ENCODE measurements at places on chromosomes 12 and 14.

DNA sequence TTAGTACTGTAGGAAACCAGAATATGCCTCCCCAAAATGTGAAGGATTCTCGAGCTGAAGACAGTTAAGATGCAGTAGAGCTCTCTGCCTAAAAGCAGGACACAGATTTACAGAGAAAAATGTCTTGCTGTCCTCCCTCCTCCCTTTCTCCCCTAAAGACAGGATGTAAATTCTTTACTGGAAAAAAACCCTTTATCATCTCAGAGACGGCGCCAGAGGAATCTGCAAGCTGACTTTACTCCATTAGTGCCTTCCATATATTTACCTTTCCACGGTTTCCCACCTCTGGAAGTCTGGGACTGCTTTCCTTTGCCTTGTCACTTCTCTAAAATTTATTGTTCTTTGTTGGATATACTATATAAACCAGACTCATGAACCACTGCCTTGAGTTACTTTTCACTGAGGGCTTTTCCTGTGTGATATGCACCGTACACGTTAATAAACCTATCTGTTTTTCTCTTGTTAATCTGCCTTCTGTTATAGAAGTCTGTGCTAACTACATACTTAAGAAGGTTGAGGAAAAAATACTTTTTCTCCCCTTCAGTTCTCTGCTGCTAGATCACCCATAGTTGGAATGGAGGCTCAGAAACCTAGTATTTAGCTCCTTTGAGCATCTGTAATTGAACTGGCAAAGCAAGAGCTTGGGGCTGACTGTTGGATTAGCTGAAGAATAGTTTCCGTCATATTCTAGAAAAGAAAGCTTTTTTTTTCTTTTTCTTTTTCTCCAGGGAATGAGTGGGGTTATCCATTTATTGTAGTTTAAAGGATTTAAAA, 99.9 kb downstream of the RAD51B start:
- no peak for DNase-seq

DNA sequence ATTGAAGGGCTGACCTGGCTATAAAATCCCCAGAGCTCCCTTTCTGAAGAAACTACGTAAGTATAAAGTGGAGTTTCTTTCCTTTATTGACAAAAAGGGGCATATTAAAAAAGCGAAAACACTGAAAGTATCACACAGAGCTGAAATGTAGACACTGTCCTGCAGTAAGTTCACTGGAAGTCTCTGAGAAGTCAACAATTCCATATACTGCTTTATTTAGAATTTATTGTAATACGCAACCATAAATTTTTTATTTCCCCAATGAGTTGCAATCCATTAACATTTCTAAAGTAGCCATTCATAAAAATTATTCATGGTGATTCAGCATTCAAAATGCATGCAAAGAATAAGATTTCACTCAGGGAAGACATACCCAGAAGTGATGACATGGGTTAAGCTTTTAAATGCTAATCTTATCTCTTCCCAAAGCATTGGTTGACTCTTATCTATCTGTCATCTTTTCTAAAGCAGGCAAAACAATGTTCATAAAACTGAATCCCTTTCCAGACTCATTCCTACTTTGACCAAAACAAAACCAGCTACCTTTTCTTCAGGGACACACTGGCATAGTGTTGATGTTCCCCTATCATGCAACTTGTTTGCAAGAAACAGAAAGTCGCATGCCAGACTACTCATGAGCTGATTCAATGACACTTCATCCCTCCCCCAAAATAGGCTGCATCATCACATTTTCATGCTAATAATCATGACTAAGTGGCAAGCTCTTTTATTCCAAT, 17.3 kb downstream of the KITLG start:
- no peak for DNase-seq

DNA sequence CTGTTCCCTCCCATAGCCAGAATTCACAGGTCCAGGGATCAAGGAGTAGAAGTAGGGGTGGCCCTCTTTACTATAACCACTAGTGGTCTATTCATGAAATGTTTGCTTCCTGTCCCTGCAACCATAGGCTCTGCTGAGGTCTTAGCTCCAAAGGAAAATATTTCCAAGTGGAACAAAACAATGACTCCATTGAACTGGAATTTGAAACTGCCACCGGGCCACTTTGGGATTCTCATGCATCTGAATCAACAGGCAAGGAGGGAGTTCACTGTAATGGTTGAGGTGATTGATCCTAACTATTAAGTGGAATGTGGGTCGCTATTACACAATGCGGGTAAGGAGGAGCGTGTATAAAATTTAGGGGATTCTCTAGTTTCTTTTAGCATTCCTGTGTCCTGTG, 197.0 kb downstream of the ETNK1 start:
- no peak for DNase-seq

GRCh38 chr14:62381311-62382070, 619.3 kb downstream of the SNAPC1 start:
- DNase-seq: no peak

DNA sequence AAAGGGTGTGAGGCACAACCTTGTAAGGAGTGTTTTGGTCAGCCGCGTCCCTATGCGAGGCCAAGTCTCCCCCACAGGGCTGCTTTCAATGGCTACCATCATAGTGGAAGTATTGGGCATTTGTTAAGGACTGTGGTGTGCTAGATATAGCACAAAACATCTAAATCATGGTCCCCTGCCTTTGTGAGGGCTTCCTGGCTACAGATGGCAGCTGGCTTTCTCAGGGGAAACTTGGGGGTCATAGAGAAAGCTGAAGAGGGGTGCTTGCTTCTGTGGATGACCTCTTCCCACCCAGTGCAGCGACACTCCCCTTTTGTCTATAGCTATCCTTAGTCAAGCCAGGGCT, 315.8 kb downstream of the ZFP36L1 start:
- DNase-seq: no peak

- DNase-seq: no peak
Observed at GRCh38 chr14:101929946-101930345, 34.4 kb upstream of the DYNC1H1 start.

DNA sequence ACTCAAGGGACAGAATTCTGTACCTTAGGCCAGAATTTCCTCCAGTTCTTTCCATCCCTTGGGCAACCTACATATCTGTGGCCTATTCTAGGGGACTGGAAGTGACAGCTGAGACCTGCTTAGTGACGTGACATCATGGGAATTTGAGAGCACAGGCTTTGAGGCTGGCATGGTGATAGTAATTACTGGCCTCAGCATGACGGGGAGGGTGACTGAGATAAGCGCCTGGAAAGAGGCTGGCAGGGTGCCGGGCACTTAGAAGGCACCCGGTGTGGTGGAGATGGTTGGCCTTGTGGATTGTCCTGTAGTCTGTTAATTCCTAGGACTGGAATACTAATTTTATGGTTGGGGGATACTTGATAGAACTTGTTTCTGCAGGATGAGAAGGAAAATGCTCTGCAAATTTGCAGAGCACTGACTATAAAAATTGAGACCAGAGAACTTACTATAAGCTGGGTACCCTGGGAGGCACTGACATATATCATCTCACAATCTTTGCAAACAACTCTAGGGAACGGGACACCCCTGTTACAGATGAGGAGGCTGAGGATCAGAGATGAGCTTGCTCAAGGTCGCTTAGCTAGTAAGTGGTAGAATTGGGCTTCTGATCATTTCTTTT, 42.2 kb upstream of the TBX3 start:
- DNase-seq: no peak

- no peak for DNase-seq
Observed at GRCh38 chr14:74442757-74443156, 16.7 kb upstream of the SYNDIG1L start.
